ENCODE measurements at places on chromosomes 3 and 15.

DNA sequence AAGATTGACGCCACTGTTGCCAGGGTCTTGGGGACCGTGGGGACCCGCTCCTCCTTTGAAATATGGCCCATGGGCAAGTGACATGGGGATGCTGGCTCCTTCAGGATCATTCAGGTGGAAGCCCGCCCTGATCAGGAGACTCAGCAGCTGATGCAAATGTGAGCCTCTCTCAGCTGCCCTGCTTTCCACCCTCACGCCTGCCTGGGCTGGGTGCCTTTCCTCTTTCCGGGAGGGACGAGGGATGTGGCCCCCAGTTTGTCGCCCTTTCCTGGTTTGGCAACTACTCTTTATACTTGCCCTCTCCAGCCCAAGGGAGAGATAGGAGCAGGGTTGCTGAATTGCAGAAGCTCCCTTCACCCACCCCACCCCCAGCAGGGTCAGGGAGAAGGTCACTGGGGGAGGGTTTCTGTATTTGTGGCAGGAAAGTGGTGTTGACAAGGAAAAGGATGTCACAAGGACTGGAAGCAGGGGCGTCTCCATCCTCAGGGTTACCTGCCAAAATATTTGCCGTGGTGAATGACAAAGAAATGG, 21.8 kb downstream of the DNASE1L3 start:
- DNase-seq = no peak

DNA sequence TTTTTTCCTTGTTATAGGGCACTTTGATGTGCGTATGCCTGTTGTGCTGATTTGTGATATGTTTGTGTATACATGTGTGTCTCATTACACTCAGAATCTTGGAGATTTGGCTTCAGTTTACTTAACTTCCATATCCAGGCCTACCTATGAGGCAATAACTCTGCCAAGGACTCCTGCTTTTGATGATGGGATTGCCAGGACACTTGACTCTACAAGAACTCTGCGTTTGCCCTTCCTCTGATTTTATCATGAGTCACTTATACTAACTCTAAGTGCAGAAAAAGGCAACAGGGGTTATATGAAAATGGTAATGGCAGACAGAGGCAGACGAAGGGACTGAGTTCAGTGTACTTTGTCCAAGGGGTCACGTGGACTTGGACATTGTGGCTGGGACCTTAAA, 33.6 kb downstream of the MCTP2 start:
- DNase-seq = no peak

- DNase-seq = no peak
These were observed 64.6 kb downstream of the ARNT2 start for GRCh38 chr15:80468796-80469195.

GRCh38 chr3:77288348-77288747, 248.4 kb downstream of the ROBO2 start:
- no peak for DNase-seq

GRCh38 chr15:76333720-76334437, 2.7 kb upstream of the ISL2 start:
- no peak for DNase-seq

- no peak for DNase-seq
These were observed 190.7 kb upstream of the MCTP2 start for GRCh38 chr15:94040541-94041248.

DNA sequence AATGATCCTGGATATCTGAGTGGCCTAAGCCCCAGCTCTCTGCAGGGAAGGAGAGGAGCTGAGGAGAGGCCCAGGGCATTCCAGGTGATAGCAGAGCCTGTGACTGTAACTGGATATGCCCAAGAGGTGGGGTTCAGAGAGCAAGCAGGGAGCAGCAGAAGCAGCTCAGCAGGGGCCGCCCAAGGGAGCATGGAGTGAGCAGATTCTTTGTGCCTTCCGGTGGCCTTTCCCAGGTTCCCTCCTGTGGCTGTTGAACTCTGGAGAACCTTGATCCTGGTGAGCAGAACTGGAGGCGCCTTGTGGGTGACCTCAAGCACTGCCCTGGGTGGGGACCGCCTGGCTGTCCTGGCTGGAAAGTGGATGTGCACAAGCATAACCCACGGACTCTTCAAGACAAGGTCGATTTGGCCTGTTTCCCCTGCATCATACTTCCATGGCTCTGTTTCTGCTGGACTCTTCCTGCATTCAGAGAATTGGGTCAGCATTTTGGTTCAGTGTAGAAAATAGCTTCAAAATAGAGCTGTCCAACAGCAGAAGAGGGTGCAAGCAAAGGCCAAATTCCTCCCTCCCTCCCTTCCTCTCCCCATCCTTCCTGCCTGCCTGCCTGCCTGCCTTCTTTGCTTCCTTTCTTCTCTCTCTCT, 76.1 kb downstream of the ARNT2 start:
- no peak for DNase-seq

DNA sequence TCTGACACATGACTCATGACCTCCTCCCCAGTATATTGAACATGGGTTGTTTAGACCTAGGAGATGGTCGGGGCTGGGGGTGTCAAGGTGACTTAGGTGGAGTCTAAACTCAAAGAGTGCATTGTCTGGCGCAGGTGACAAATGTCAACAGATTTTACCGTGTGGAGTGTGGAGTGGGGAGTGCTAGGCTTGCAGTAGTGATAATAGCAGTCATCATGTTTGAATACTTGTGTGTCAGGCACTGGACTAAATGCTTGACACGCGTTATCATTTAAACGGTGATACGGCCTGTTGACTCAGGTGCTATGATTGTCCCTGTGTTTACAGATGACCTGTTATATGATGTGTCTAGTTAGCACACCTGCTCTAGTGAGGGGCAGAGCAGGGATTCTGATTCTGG, 30.8 kb downstream of the MUC20 start:
- no peak for DNase-seq

GRCh38 chr15:101482526-101483371, 6.8 kb downstream of the PCSK6 start:
- no peak for DNase-seq

DNA sequence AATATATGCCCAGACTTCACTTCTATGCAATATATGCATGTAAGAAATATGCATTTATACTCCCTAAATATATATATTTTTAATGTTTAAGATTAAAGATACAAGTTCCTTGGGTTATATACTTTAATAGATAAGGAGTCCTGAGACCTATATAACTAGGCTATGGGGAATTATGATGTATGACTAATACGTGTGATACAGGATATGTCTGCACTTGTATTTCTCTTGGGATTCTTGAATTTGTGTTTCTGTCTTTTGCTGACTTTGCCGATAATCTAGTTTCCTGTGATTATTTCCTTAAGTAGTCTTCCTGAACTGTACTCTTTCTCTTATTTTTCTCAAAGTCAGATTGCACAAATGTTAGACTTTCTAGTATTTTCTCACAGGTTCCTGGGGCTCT, 109.6 kb downstream of the PIK3CB start:
- no peak for DNase-seq

DNA sequence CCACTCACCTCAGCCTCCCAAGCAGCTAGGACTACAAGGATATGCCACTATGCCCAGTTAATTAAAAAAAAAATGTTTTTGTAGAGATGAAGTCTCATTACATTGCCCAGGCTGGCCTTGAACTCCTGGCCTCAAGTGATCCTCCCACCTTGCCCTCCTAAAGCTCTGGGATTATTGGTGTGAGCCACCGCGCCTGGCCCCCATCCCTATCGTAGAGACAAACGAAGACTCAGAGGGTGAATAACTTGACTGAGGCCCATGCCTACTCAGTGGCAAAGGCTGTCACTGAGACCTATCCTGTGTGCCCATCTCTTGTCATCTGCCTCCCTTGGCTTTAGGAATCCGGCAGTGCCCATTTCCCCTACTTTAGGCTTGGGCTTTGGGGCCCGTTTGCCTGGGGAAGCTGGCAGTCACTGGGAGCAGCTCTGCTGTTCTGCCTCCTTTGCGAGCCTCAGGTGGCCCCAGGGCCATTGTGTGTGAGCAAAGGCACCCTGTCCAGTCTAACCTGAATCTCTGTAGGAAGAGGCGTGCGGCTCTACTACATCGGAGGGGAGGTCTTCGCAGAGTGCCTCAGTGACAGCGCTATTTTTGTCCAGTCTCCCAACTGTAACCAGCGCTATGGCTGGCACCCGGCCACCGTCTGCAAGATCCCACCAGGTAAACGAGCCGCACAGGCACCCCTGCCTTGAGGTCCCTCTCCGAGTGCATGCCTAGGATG, 70.1 kb downstream of the AAGAB start:
- no peak for DNase-seq

- no peak for DNase-seq
These were observed 1109.5 kb downstream of the NSUN3 start for GRCh38 chr3:95172164-95172943.

DNA sequence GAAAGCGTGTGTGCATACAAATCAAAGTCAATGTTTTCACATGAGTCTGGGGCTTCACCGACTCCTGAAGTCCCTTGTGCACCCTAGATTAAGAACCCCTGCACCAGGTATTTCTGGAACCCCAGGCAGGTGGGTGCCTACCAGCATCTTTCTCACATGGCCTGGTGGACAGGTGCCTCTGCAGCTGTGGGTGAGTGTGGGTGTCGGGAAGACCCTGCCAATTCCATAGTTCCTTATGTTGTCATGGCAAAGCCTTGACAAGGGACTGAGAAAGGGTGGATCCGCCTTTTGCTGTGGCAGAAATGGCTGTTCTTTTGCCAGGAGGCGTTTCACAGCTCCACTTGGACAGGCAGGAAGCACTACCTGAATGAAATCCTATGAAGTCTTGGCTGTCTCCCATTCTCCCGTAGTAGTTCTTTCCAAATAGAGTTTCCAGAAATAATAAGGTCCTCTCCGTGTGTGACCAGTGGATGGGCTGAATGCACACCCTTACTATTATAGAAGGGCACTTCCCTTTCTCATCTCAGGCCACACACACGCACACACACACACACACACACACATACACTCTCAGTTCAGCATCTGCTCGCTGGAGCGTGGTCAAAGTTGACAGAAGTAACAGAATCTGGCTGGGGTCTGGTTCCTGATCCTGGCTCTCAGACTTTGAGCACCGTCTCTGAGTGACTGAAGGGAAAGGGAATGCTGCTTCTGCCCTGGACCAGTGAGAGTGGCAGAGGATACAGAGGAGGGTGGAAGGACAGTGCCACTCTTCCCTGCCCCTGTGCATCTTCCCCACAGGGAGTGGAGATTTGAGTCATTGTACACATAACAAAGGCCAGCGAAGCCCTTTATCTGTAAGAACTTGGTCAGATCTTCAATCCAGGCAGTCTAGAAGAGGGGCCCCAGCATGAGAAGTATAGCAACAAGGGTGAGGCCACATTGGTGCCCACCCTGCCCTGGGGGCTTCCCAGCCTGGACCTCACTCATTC, 38.7 kb downstream of the PDIA5 start:
- DNase-seq = no peak

GRCh38 chr3:76028774-76029173, 243.4 kb upstream of the ZNF717 start:
- no peak for DNase-seq

DNA sequence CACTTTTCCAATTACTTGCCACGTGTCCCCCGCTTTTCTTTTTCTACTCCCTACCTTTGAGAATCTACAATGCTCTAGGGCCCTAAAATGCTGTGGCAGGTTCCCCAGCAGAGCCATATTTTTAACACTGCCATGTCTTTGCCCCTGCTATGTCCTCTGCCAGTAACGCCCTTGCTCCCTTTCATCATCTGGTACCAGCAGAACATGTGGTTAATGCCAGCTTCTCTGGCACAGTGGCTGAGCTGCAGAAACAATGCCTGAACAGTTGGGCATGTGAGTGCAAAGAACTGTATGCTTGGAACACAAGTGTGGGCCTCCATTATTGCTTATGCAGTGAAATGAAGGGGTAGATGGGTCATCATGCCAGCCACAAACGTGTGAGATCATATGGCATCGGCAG, 287.6 kb downstream of the NEK10 start:
- DNase-seq = no peak

- DNase-seq = no peak
These were observed 173.5 kb downstream of the ATP10A start for GRCh38 chr15:25689592-25689991.

GRCh38 chr15:74531144-74531811, 9.7 kb upstream of the ARID3B start:
- no peak for DNase-seq

DNA sequence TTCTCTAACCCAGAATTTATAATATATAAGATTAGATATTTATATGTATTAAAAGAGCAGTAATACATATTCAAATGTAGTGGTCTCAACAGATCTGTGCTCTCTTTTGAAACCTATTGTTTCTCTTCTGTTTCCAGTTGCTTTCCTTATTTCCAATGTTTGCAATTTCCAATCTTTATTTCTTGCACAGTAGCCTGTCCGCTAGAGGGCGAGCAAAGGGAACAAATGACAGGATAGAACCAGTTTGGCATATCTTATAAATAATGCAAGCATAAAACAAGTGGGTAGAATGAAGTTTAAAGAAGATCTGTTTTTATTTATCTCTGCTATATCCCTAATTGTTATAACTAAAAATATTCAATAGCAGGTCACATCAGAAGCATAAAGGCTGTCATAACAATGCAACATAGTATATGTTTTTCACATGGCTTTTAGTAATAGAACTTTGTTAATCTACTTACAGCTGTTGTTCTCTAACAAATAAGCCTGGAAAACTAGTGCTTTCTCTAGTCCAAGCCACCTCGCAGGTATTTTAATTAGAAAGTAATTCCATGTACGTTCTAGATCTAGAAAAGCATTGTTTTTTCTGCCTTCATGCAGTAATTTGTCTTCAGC, 15.1 kb upstream of the TCAIM start:
- peak; percentile 22 for DNase-seq

DNA sequence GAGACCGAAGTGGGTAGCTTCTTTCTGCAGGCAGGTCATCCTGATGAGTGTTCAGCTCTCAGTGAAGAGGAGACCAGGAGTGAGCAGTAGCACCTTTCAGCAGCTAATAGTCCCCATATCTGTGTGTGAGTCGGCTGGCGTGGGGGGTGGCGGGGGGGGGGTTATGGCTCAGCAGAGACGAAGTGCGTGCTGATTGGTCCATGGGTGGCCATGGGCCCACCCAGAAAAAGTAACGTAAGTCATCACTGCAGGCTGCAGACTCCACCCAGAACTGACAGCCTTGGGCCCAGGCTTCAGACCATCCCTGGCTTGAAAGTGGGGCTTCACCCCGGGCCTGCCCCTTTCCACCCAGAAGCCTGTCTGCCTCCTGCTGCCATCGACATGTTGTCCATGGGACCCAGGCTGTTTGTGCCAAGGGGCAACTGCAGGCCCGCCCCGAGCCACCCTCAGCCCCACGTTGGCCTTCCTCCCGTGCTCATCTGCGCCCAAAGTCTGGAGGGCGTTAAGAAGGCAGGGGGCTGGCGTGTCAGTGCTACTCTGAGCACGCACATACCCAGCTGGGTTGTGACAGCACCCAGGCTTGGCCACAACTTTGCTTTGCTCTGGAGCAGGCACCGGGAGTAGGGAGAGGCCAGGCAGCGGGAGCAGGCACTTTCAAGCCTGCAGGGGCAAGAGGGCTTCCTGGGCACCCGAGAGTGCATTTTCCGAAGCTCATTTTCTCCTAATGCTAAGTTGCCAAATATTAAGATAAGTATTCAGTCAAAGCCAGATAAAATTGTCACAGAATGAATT, 511.7 kb upstream of the CDIN1 start:
- no peak for DNase-seq

DNA sequence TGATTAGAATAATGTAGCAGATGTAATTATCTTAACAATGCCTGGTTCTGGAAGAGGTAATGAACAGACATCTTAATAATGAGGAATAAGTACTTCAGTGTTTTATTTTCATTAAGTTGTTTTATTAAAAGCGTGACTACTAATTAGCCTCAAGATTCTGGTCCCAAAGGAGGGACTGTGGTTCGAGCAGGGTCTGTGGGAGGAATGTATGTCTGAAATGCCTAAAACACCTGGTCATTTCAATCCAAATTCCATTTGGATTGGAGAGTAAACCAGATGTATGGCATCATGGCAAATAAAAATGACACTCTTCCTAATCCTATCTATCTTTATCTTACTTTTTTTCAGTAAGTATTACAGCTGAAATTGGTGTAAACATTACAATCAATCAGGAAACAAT, 243.2 kb downstream of the PDZRN3 start:
- DNase-seq = no peak

GRCh38 chr3:147962408-147963164, 553.4 kb downstream of the ZIC1 start:
- no peak for DNase-seq
